Spleen (tissue), 13 donors: ENCODE measurements at places on chromosomes 1 and 21.

DNA sequence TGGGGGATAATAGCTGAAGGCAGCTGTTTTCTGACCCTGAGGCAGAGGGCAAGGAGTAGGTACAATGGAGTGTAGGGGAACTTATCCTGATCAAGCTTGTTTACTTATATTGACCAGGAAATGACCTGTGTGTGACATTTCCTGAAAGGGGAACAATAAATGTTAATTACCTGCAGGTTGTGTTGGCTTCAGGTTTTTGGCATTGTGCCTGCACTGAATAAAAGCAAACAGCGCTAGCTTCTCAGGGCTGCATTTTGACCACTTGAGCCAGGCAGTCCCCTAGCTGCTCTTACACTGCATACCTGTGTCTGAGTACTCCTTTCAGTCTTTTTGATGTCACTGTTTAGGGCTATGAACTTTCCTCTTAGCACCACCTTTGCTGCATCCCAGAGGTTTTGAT is 40.6 kb downstream of the DRAM2 start:
- H3K27ac ChIP-seq, result no peak overlapping the region
- H3K36me3 ChIP-seq, result no peaks in the 10 kb centered on the region
- no peak for DNase-seq
- H3K27me3 ChIP-seq, result no peaks in the 10 kb centered on the region
- no peak overlapping the region for H3K4me3 ChIP-seq

GRCh38 chr1:89608984-89609725 is 23.8 kb upstream of the LRRC8C start:
- H3K36me3 ChIP-seq, result no peaks in the 10 kb centered on the region
- peak; percentile 81 for DNase-seq
- peaks cover 8% of the 10 kb centered on the region for H3K4me1 ChIP-seq

DNA sequence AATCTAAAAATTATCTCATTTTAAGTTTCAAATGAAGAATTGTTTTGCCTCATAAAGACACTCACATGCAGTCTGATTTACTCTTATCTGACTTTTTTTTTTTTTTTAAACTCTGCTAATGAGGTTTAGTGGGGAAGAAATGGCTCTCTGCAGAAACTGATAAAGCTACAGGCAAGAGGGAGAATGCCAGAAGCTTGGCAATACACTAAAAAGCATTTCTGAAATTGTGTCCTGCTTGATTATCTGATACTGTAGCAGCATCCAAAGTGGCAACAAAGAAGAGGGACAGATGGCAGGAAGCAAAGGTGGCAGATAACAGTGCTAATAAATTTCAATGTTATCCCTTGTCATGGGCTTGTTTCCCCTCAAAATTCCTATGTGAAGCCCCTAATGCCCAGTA is 1744.9 kb downstream of the NCAM2 start:
- H3K27ac ChIP-seq, result no peak overlapping the region
- no peak overlapping the region for H3K4me3 ChIP-seq
- no peak for DNase-seq
- no peaks in the 10 kb centered on the region for H3K4me1 ChIP-seq
- H3K36me3 ChIP-seq, result no peaks in the 10 kb centered on the region

DNA sequence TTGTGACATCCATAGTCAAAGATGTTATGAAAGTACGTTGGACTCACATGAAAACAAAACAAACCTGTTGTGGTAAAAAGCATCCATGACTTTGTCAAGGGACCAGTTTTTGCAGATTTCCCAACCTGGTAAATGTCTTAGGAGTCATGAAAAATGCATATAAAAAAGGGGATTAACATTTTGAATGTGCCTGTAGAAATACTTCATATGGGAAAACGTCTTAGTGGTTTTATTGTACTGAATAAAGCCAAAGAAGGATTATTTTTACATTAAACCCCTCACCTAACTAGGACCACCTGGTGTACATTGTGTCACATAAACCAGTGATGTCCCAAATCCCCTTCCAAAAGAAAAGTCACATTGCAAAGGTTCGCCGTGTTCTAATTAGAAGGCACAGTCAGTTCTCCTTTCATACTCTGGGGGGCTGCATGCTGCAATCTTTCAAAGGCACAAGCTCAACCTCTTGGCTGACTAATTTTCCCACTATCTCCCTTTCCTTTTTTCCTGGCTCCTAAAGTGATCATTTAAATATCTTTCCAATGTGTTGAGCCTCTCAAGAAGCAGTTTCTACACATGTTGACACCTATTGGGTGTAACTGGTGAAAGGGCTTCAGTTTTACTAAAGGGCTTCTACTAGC is 119.8 kb upstream of the SPAG17 start:
- DNase-seq, result no peak
- H3K27me3 ChIP-seq, result no peaks in the 10 kb centered on the region
- H3K36me3 ChIP-seq, result no peaks in the 10 kb centered on the region
- H3K4me1 ChIP-seq, result no peaks in the 10 kb centered on the region
- no peak overlapping the region for H3K4me3 ChIP-seq

DNA sequence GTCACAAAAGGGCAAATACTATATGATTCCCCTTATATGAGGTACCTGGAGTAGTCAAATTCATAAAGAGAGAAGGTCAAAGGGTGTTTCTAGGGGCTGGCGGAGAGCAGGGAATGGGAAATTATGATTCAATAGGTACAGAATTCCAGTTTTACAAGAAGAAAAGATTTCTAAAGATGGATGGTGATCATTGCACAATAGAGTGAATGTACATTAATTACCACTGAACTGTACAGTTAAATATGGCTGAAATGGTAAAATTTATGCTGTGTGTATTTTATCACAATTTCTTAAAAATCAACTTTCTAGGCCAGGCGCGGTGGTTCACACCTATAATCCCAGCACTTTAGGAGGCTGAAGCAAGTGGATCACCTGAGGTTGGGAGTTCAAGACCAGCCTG is 18.1 kb upstream of the TMEM81 start:
- H3K4me3 ChIP-seq, result no peak overlapping the region
- no peaks in the 10 kb centered on the region for H3K27me3 ChIP-seq
- H3K4me1 ChIP-seq, result no peaks in the 10 kb centered on the region
- peaks cover 81% of the 10 kb centered on the region for H3K36me3 ChIP-seq
